ENCODE measurements at places on chromosomes 16 and 17.

- no peak for DNase-seq
Measured at GRCh38 chr16:27742333-27742732, 192.4 kb downstream of the KATNIP start.

GRCh38 chr17:65558311-65558682 is 3.2 kb downstream of the AXIN2 start:
- DNase-seq, result no peak

DNA sequence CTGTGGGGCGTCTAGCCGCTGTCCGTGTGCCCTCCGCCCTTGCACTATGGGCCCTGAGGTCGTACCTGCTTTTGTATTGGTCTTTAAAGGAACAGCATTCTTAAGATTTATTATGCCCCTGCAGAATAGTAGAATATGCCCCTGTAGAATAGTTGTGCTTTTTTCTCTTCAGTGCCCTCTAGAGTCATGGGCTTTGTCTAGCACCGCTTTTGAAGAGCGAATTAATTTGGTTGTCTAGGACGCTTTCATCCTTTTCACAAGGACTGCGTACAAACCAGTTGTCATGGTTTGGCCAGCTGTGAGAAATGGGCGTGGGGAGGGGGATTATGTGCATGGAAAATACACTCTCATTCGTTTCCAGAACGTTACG is 621 bp downstream of the CEP95 start:
- peak; percentile 41 for DNase-seq

GRCh38 chr16:70407811-70408274 is 31.1 kb downstream of the ST3GAL2 start:
- DNase-seq, result no peak

DNA sequence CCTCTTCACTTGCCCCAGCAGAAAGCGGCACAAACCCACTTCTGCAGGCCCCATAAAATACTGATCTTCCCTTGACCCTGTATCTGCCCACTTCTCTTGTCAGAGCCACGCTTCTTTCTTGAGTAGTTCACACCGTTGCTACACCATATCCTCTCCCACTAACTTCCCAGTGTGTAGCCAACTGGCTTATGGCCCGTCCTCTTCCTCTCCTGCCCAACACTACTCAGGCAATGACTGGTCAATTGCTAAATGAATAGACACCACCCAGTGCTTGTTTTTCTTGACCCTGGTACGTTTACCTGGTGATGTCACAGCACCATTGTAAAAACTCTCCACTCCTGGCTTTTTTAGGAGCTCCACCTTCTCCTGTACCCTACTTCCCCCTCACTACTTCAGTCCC is 86.9 kb downstream of the NDEL1 start:
- DNase-seq, result no peak

GRCh38 chr16:60170196-60170595 is 1436.1 kb upstream of the GOT2 start:
- DNase-seq, result no peak

DNA sequence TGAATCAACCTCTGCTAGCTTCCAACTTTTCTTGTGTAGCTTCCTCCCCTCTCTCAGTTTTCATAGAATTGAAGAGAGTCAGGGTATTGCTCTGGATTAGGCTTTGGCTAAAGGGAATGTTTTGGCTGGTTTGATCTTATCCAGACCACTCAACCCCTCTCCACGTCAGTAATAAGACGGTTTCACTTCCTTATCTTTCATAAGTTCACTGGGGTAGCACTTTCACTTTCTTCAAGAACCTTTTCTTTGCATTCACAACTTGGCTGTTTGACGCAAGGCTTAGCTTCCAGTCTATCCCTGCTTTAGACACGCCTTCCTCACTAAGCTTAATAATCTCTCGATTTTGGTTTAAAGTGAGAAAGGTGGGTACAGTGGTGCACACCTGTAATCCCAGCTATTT is 29.7 kb upstream of the OR1A2 start:
- DNase-seq, result peak; percentile 8

- no peak for DNase-seq
Measured at GRCh38 chr17:76074390-76075363, at the start of gene GALR2. Gene GALR2, plus strand, starts transcription at chr17:76074781. Its CDS starts 103 bp downstream, at chr17:76074884.

DNA sequence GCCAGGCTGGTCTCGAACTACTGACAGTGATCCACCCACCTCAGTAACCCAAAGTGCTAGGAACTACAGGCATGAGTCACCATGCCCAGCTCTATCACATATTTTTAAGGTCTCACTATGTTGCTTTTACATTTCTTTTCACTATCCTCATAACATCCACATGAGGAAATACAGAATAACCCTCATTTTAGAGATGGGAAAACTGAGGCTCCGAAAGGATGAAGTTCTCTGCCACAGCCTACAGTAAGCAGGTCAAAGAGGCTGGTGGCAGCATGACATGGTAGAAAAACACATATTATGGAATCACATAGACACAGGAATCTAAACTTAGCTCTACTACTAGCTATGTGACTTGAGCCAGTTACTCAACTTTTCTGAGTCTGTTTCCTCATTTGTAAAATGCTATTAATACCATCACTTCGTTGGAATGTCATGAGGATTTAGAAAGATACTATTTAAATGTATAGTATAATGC is 32.2 kb downstream of the APPBP2 start:
- DNase-seq, result no peak

GRCh38 chr17:72764632-72765041 is 327.9 kb downstream of the SLC39A11 start:
- no peak for DNase-seq

DNA sequence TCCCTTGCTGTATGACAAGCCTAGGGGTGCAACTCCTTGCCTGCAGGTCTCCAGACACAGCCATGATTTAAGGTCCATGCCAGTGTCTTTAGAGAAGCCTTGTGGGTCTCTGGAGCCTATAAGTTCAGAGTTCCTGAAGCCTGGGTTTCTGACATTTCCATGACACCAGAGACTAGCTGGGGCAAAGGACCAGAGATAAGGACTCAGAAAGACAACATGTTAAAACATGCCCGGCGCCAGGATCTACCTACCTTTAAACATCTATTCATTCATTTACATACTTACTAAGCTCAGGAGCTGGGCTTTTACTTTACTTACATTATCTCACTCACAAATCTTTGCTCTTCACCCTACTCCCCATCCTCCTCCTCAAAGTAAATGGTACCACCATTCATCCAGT is 1.5 kb downstream of the MRPL27 start:
- DNase-seq, result no peak

DNA sequence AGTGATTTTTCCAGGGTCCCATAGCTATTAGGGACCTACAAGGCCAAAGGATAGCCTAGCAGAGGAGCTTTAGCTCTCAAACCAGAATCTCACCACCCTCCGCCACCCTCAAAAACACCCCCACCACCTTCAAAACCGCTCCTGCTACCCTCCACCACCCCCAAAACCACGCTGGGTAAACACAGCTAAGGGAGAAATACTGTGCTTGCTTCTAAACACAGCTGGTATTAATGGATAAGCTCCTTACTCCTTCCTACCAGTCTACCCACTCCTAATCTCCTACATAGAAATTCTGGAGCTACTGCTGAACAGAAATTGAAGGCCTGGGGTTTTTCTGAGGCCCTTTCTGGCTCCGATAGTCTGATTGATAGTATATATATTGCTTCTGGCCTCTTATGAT is 2.2 kb upstream of the LPCAT2 start:
- DNase-seq, result no peak

- DNase-seq, result no peak
Measured at GRCh38 chr16:80055831-80056230, 455.3 kb upstream of the MAF start.

DNA sequence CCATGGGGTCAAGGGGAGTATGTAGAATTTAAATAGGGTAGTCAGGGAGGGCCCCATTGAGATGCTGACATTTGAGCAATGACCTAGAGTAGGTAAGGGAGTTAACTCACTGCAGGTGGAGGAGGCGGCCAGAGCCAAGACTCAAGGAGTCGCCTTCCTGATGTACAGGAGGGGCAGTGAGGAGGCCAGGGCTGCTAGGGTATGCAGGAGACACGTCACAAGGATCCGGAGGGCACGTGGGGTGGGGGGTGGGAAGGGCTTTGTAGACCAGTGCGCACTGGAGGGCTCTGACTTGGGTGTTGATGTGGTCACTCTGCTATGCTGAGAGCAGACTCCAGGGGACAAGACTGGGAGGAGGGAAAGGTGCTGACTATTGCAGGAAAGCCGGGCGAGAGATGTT is 37.5 kb downstream of the SPECC1 start:
- DNase-seq, result no peak

DNA sequence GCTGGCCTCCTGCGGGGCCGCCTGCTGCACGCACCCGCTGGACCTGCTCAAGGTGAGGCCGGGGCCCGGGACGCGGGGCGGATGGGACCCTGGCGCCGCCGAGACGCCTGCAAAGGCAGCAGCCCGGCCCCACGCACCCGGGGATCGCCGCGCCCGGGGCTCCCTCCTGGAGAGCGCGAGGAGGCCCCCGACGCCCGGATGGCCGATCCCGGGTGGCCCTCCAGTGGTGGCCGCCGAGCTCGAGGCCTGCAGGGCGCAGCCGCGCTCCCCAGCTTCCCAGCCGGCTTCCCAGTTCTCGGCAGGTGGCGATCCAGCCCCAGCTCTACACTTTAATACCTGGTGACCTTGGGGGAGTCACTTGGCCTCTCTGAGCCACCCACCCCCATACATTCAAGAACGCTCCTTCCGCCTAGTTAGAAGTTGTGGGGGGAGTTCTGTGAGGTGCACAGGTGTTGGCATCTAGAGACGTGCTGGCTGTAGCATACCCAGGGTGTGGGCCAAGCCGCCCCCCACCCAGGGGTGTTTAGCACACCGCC is 452 bp downstream of the SLC25A10 start:
- DNase-seq, result no peak

GRCh38 chr16:58114827-58115825 is 14.1 kb downstream of the CFAP20 start:
- no peak for DNase-seq

GRCh38 chr17:50394711-50395110 is 2.6 kb downstream of the LRRC59 start:
- no peak for DNase-seq

DNA sequence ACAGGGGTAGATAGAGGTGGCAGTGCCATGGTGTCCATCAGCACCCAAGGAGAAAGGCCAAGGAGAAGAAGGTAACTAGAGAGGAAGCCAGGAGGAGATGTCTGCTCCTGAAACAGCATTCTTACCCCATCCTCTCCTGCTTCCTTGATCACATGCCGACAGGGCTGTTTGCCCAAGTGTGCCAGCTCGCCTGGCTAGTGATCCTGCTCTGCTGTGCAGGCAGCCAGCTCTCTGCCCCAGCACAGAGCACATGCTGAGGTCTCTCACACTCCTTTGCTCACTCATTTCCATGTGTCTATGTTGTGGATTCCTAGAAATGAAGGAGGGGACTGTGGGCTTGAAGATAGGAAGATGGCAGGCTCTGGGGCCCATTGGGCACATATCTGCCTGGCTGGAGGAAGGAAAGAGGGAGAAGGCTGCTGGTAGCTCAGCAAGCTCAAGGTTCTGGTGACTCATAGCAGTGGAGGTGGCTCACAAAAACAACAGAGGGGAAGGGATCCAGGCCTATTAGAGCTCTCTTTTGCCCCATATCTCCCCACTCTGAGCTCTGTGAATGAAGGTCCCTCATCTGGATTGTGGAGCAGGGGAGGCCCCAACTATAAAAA is 54.3 kb downstream of the NEUROD2 start:
- DNase-seq, result no peak

- no peak for DNase-seq
Measured at GRCh38 chr16:50474138-50474537, 74.1 kb upstream of the NKD1 start.

GRCh38 chr17:64491994-64492393 is 4.9 kb downstream of the POLG2 start:
- no peak for DNase-seq

DNA sequence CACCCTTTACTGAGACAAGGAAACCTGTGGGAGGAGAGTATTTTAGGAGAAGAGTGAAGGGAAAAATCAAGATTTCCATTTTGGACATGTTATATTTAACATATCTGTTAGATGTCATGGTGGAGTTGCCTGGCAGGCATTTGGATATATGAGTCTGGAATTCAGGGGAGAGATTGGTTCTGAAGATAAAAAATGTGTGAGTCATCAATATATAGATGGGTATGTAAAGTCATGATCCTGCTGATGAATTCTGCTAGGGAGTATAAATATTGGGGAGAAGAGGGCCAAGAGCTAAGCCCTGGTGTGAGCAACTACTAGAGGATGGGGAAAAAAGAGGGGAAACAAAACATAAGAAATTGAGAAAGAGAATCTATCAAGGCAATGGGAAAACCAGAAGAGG is 151.3 kb upstream of the SOX9 start:
- DNase-seq, result no peak
